AG10803 (cell line): ENCODE measurements at places on chromosomes 1 and 21.
A peak's percentile ranks its signal among the peaks of the same experiment; 100 is the strongest.

DNA sequence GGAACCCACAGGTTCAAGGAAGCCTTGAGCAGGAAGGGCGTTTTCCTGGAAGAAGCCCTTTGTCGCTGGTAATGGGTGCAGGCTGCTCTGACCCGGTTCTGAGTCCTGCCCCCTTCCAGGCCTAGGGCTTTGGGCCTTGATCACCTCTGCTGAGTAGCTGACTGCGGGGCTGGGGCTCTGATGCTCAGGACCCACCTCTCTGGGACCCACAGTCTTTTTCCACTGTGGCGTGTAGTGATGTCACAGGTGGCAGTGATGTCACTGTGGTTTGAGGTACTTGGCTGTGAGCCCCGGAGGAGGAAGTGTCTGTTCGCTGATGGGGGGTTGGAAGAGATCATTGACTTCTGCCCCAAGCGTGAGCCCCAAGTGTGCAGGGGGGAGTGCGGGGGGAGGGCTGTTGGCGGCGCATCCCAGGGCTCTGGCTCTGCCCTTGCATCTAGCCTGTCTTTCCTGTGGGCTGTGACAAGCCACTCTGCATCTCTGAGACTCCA, 6.9 kb downstream of the TNFRSF1B start:
- no peak for DNase-seq

GRCh38 chr1:26278303-26278702, 1.6 kb upstream of the SH3BGRL3 start:
- peak; percentile 82 for DNase-seq

GRCh38 chr21:38600106-38600505, 101.8 kb upstream of the ERG start:
- no peak for DNase-seq

GRCh38 chr1:2044510-2045319, 5.5 kb upstream of the PRKCZ start:
- peak; percentile 35 for DNase-seq

GRCh38 chr1:29643281-29643680, 407.0 kb downstream of the PTPRU start:
- DNase-seq: no peak

GRCh38 chr1:205774198-205775014, 876 bp downstream of the RAB29 start:
- no peak for DNase-seq

- no peak for DNase-seq
These were observed 70.5 kb downstream of the IGSF21 start for GRCh38 chr1:18178111-18178510.
